ENCODE measurements at places on chromosomes 12 and 14.
A peak's percentile ranks its signal among the peaks of the same experiment; 100 is the strongest.

DNA sequence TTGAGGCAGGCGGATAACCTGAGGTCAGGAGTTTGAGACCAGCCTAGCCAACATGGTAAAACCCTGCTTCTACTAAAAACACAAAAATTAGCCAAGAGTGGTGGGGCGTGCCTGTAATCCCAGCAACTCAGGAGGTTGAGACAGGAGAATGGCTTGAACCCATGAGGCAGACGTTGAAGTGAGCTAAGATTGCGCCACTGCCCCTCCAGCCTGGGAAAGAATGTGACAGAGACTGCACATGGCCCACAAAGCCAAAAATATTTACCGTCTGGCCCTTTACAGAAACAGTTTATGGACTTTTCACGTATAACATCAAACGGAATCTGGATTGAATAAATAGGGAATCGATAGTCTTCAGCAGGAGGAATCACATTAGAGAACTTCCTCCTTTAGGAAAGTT is 3.5 kb downstream of the RSRC2 start:
- DNase-seq: no peak

DNA sequence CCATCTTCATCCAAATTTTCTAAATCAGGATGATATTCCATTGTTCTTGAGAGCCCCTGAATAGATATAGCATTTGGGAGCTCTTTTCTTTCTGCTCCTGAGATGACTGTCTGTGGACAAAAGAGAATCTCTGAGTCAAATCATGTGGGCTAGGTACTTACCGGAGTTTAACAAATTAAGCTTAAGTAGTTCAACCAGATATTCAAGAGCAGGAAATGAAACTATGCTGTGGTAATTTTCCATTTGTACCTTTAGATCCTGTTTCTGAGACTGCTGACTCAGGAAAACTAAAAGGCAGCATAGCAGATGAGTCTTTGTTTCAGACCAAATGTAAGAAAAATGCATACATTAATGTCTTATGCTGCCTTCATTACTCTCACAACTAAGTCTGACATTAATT is at the start of gene CLEC7A:
Gene CLEC7A (minus strand): TSS at position 158 of the 400 bp plus-strand sequence. CDS start 117 bp downstream, at position 41.
- DNase-seq: no peak

GRCh38 chr12:46388427-46389021 is 16.0 kb upstream of the SLC38A2 start:
- no peak for DNase-seq

DNA sequence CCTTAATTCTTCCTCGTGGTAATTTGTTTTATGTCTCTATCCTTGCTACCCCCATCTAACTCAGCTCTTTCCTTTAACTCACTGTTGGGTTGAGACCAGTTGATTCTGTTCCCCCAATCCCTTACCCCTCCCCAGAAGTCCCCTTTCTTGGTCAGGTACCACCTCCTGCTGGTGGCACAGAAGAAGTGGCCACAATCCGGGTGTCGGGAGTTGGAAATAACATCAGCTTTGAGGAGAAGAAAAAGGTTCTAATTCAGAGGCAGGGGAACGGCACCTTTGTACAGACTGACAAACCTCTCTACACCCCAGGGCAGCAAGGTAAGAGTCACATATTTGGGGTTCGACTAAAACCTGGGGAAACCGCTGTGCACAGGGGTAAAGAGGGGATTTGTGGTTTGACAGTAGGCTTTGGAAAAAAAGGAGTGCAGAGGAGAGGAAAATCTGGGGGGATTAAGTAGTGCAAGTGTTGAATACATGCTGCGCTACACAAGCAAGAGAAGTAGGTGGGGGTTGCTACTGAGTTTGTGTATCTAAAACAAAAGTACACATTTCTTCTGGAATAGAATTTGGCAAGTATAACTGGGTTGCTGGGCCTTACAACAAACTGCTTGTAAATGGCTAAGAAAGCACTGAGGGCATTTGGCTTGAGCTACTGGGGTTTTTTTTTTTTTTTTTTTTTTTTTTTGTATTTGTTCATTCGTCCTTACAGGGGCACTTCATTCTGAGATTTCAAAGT is 1.3 kb downstream of the A2ML1 start:
- no peak for DNase-seq

DNA sequence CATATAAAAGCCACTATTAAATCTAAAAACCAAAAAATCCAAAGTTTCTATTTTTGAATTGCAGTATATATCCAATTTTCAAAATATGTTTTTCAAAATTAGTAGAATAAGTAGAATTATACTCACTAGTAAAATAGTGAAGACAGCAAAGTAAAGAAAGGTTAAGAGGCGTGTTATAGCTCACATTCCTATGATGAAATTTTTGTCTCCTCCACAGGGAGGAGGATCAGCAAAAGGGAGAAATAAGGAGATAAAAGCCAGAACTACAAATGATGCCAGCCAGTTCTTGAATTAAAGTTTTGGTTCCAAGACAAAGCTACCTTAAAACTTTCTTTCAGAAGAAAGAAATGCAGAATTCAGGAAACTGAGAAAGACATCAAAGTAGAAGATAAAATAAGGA is 50.0 kb downstream of the C2CD5 start:
- no peak for DNase-seq

- DNase-seq: no peak
These were observed 57.5 kb downstream of the SOS2 start for GRCh38 chr14:50173891-50174290.

DNA sequence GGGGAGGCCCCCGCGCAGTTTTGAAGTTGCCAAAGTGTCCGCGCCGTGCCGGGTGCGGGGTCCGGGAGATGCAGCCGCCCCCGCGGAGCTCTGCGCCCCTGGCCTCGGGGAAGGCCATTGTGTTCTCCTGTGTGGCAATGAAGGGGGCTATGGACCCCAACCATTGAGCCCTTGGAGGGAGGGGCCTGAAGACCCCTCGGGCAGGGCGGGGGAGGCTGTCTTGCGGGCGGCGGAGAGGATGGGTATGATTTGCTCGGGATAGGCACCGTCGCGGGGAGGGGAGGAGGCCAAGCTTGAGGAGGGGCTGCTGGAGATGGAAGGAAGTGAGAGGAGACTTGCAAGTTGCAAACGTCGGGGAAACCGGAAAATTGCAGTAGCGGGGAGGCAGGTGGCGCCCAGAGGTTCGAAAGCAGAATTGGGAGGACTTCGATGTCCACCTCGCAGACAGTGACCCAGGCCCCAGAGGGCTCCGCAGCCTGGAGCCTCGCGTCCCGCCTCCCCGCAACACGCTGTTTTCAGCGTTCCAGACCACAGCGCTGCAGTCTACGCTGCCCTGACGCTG is 25.4 kb downstream of the BCL11B start:
- DNase-seq: no peak

GRCh38 chr12:109833307-109834189 is at the start of gene TRPV4:
Gene TRPV4 (minus strand): TSS chr12:109833398. CDS start chr12:109814796, 18,602 bp downstream.
- no peak for DNase-seq

- peak; percentile 6 for DNase-seq
These were observed 75.9 kb downstream of the RCOR1 start for GRCh38 chr14:102668291-102668873.

- DNase-seq: no peak
These were observed 125.4 kb downstream of the RFLNA start for GRCh38 chr12:124420041-124420995.

GRCh38 chr12:101591781-101592180 is 3.0 kb upstream of the MYBPC1 start:
- no peak for DNase-seq

DNA sequence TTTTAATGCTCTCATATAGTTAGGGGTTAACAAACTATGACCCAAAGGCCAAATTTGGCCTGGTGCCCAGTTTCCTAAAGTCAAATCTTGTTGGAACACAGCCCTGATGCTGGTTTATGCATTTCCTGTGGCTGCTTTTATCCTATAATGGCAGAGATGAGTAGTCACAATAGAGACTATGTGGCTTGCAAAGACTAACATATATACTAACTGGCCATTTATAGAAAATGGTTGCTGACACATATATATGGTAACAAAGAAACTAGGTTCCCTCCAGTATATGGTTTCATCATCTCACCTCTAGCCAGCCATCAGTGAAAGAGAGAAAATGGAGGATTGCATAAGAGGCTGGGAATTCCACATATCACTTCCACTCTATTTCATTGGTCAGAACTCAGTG is 10.8 kb downstream of the NAV3 start:
- DNase-seq: no peak

- DNase-seq: peak; percentile 76
These were observed 11.5 kb downstream of the FUT8 start for GRCh38 chr14:65423982-65424381.

DNA sequence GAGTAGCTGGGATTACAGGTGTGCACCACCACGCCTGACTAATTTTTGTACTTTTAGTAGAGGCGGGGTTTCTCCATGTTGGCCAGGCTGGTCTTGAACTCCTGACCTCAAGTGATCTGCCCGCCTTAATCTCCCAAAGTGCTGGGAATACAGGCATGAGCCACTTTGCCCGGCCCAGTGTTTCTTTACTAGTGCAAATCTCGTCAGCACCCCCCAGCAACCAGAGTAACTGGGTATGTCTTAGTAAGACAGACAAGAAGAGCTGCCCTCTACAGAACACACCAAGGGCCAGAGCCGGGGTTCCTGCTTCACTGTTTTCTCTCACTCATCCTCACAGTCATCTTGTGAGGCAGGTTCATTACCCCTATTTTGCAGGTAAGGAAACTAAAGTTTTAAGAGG is 78.5 kb upstream of the GPR68 start:
- DNase-seq: no peak

GRCh38 chr12:49966511-49967041 is 4.9 kb downstream of the AQP5 start:
- DNase-seq: no peak

GRCh38 chr14:26846388-26846787 is 248.6 kb upstream of the NOVA1 start:
- DNase-seq: no peak

DNA sequence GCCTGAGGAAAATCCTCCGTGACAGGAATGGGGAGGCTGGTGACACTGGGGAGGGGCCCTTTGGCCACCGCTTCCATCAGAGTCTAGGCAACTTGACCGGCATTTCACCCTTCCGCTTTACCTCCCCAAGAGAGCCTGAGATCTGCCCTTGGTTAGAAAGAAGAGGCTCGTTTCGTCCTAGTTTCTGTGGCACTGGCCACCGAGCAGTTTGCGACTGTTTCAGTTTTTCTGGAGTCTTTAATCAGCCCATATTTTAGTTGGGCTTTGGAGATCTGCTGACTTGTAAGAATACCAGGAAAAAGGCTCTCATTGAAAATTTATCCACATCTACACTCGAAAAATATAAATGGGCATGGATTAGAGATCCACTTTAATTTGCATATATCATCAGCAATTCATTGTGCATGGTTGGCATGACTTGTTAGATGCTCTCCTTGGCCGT is 414 bp upstream of the ANKS1B start:
- DNase-seq: no peak

DNA sequence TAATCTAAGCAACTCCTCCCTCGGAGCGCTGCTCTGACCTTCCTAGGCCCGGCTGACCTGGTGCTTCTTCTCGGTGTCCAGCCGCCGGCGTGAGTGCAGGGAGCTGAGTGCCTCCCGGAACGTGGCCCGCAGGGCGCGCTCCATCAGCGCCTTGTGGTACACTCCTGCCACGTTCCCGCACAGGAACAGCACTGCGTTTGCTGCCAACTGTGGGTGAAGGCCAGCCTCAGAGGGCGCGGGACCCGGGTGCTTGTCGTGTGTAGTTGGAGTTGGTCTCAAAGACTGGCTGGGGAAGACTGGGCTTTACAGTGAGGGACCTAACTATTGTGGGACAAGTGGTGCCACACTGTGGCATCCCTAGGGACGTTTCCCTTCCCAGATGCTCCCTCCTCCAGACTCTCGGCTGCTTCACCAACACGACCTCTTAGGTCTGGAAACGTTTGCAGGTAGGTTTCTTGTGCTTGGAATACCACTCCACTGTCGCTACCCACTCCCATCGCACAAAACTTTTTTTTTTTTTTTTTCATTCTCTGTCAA is 3.1 kb downstream of the ADCY4 start:
- no peak for DNase-seq

GRCh38 chr12:58815235-58815634 is 105.1 kb downstream of the LRIG3 start:
- no peak for DNase-seq

DNA sequence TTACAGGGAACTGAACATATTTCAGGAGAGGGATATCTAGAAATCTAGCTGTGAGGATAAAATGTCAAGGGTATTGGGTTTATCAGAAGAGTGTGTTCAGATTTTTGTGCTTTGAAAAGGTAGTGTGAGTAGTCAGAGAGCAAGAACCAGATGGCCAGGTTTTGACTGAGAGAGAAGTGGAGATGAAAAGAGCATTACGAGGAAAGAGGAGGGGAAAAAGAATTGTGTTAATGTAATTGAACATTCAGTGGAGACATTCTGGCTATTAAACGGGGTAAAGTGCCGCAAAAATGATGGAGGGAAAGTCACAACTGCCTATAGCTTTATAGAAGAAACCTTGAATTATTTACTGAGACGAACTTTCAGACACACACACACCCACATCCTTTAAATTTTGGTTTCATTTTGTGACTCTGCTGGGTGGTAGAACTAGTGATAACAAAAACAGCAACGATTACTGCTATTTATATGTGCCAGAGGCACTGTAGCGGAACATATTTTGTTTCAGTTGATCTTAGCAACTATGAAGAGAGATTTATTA is 213.6 kb downstream of the ERC1 start:
- no peak for DNase-seq

- no peak for DNase-seq
These were observed 351.1 kb downstream of the BMP4 start for GRCh38 chr14:53605562-53605961.

DNA sequence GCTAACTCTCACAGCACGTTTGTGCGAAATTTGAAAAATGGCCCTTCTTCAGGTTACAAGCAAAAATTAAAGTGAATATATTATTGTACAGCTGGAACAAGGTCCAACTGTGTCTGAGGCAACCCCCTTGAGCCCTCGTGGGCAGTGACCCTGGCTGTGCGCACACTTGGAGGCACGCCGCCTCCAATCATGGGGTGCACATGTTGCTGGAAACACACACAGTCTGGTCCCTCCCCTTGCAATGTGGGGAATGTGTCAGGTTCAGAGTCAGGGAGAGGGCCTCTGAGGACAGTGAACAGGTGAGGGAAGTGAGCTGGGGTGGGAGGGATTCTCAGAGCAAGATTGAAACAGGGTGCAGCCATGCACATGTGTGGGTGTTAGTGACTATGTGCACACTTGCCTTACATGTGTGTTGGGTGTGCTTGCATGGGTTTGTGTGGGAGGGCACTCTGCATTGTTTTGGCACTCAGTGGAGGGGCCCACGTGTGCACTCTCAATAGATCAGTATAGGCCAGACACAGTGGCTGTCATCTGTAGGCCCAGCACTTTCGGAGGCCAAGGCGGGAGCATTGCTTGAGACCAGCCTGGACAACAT is 9.6 kb downstream of the TSPAN9 start:
- no peak for DNase-seq

GRCh38 chr12:9883175-9883574 is 1.9 kb downstream of the KLRF2 start:
- peak; percentile 76 for DNase-seq

DNA sequence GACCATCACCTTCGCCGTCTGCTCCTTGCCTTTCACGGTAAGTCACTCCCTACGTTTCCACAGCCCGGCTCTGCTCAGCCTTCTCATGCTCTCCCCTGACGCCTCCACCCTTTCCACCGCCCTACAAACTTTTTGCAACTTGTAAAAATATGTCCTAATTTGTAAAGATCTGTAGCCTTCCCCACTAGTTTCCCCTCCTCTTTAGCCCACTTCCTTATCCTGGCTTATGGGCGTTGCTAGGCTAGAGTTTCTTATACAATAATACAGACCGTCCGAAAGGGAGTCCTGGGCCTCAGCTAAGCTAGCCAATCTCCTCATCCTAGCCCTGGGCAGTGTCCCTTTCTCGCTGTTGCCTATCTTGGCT is 1.2 kb downstream of the PTGER2 start:
- no peak for DNase-seq
